ENCODE measurements at places on chromosomes 6 and 20. TPM values are rescaled to one million over a fixed set of nuclear protein-coding genes. Genes with fewer than 3 reads are reported as not detected.

KCNQ2 gene
- total RNA-seq, result not detected

KPNA5 gene
- total RNA-seq, result 8.3 TPM

NT5E gene
- 7.4 TPM for total RNA-seq

TAF8 gene
- 24.0 TPM for total RNA-seq

ID1 gene
- total RNA-seq, result 263 TPM

NEURL2 gene
- 12.9 TPM for total RNA-seq

ZFP64 gene
- total RNA-seq, result 25.9 TPM

YTHDF1 gene
- total RNA-seq, result 32.2 TPM

E2F1 gene
- total RNA-seq, result 1.4 TPM

C6orf141 gene
- total RNA-seq, result 25.6 TPM

PARD6B gene
- 10.5 TPM for total RNA-seq

PDYN gene
- total RNA-seq, result not detected

WASF1 gene
- 8.6 TPM for total RNA-seq

- no peak for DNase-seq
Measured at GRCh38 chr6:134768931-134769330, 181.0 kb downstream of the ALDH8A1 start.

DNA sequence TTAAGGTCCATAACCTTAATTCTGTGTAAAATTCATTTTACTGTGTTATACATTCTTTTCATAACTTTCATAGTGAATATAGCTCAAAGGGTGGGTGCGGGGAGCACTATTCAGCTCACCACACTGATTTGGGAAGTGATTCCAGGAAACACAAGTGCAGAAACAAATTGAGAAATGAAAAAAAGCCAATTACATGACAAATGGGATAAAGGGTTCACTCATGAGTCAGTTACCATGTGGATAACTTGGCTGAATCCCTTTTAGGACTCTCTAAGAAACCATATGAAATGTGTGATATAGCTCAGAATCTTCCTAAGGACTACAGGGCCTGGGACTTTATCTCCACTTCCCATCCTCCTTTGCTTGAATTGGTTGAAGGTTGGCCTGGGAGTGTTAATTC is 3.1 kb upstream of the BTN2A1 start:
- DNase-seq, result no peak

- no peak for DNase-seq
Measured at GRCh38 chr6:116168148-116168547, 42.2 kb upstream of the COL10A1 start.

GRCh38 chr6:161265975-161266374 is 7.9 kb downstream of the AGPAT4 start:
- DNase-seq, result no peak

DNA sequence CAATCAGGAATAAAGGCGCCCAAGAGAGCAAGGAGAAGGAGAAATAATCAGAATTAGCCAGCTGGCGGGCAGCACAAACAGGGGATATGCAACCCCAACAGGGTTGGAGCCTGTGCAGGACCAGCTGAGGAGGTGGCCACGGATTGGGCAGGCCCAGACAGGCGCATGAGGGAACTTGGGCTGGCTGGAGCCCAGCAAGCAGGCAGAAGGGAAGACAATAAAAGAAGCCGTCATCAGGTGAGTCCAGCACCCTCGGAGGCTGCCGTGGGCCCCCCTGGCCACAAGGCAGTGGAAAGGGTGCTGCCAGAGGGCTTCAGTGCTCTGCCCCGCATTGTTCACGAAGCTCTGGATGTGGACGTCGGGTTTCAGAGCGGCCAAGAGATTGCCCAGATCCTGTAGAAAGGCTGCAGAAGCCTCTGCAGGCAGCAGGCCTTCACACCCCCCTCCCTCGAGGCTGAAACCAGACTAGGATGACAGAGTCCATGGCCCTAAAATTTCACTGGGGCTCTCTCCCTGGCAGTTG is 28.4 kb upstream of the MAFB start:
- DNase-seq, result no peak

- no peak for DNase-seq
Measured at GRCh38 chr6:120966321-120966720, 368.0 kb downstream of the TBC1D32 start.

DNA sequence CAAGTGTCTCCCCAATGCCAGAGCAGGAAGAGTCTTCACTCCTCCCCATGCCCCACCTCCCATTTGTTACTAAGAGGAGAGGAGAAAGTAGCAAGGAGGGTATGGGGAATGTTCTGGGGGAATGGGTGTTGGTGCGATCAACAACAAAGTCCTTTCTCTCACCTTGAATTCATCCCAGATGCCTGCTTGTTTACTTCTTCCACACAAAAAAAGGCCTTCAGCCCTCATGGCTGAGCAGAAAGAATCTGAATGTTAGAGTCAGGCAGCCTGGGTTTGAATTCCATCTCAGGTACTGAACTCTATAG is 9.9 kb downstream of the MOG start:
- no peak for DNase-seq

DNA sequence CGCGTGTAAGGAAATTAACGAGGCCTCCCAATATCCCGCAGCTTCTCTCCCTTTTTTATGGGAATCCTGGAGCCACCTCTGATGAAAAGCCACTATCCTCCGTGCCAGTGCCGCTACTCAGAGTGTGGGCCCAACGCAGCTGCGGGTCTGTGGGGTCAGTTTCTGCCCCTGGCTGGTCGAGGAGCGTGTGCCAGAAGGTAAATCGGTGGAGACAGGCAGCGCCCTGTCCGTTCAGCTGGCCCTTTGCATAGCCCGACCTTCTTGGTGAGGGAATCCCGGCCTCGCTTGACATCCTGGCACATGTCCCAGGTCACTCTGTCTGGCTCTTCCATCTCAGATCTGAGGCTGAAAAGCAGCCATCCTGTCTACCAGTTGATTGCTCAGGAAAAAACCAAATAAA is 4.6 kb downstream of the THBS2 start:
- peak; percentile 76 for DNase-seq

DNA sequence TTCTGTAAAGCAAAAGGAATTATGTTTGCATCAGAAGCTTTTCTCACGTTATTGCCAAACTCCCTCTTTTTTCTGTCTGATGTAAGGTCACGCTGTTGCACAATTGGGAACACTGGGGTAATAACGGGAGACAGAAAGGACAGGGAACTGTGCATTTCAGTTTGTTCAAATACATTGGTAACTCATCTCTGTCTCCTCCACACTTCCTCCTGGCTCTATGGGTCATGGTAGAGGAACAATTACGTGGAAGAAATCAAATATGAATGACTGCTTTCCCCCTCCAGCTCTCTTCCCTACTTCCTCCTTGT is 132.2 kb upstream of the TNFAIP3 start:
- no peak for DNase-seq

DNA sequence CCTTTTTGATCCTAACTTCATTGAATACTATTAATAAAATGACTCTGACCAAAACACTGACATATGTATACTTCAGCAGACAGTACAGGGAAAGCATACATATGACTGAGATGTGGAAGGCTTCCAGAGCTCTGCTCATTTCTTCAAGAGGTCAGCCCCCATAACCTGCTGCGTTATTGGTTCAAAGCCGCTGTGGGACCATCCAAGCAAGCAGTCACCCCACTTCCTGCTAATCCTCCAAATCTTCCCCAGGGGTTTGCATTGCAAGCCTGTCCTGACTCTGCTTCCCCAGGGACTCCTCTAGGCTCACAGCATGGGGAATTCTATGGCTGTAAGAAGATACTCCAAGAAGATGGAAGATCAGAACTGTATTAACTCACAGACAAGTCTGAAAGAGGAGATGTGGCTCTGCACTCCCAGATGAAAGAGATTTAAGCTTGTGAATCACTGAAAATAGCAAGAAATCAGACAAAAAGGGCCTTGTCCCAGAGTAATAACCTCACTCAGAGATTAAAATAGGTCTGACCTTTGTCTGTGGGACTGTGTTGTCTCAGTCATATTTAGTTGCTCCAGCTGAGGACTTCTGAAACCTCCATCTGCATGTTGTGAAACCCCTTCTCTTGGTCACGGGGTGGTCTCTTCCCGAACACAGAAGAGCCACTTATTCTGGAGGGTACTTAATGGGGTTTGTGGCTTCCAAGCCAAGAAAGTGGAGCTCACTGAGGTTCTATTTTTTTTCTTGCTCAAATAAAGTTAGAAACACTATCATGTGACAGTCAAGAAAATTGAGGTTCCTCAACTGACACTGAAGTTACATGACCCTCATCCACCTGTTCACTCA is 101.5 kb upstream of the MARCKS start:
- DNase-seq, result no peak

- DNase-seq, result no peak
Measured at GRCh38 chr6:161044335-161044734, 52.8 kb downstream of the MAP3K4 start.

DNA sequence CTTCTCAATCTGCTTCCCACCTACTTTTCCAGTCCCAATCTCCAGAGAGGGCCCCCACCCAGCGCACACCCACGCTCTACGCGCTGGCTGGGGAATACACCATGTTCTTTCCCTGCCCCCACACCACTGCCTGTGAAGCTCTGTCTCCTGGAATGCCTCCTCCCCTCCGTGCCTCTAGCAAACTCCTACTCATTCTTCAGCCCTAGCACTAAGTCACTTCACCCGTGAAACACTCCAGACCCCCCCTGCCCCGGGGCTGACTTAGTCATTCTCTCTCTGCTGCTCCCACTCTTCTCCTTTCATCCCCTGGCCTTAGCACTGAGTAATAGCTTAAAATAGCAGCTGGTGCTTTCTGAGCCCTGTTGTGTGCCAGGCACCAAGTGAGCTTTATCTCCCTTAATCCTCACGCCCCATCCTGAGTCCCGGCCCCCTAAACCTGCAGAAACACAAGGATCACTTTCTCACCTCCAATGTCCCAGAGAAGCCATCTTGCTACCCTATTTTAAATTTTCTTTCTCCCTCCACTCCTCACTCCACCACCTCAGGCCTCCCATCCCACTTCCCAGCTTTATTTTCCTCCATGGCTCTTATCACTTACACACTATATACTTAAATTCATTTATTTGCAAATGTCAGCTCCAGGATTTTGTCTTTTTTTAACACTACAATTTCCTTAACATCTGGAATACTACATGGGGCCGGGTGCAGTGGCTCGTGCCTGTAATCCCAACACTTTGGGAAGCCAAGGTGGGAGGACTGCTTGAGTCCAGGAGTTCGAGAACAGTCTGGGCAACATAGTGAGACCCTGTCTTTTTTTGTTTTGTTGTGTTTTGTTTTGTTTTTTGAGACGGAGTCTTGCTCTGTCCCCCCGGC is 6.3 kb upstream of the PARD6B start:
- peak; percentile 84 for DNase-seq

GRCh38 chr6:148840256-148840655 is 93.4 kb downstream of the UST start:
- DNase-seq, result no peak

DNA sequence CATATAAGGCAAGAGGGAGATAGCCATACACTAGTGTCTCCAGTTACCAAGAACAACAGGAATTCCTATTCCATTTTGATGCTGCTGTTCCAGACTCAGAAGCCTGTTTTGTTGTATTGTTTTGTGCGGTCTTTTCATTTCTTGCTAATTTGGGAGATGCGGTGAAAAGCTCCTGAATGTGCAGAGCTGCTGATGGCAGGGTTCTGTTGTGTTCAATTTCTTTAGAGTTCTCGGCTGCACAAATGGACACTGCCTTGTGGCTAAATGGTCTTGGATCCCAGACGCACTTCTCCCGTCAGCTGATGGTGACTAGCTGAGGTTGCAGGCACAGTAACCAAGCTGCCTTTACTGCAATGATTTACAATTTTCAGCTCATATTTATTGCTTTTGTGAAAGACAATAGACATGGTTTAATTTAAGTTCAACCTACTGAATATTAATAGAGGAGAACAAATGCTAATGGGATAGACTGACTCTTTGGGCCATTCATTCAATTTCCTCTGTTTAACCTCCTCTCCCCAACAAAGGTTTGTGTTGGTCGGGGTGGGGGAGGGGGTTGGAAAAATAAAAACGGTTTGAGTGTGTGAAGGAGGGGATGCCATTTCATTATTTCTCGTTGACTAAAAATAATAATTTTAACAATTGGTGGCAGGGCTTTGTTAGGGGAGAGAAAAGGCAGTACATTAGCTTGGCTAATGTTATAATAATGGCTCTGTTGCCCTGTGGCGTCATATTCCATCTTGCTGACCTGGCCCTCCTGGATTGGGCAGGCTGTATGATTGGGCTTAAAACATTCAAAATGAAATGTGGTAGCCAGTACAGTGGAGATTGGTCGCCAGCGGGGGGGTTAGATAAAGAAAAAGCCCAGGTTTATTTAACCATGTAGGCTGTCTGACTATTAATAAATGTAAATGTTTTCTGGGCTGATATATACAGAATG is 159.5 kb downstream of the JARID2 start:
- no peak for DNase-seq

DNA sequence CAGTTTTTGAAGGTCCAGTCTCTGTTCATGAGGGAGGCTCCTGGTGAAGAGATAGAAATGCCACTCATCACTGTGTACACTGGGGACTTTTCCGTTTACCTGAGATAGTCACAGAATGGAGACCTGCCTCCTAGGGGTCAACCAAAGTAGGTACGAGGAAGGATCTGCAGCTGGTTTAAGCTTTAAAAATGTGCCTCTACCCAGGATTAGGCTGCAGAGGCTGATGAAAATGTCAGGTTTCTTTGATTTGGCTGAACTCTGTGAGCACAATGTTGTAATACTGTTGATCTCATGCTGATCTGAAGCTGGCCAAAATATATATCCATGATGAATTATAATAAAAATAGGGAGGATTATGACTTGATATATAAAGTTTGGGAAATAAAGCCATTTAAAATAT is 182.7 kb downstream of the ADAT2 start:
- no peak for DNase-seq

- no peak for DNase-seq
Measured at GRCh38 chr6:20205722-20206161, 6.5 kb downstream of the MBOAT1 start.

- DNase-seq, result no peak
Measured at GRCh38 chr6:152173321-152173720, 365.8 kb downstream of the ESR1 start.

DNA sequence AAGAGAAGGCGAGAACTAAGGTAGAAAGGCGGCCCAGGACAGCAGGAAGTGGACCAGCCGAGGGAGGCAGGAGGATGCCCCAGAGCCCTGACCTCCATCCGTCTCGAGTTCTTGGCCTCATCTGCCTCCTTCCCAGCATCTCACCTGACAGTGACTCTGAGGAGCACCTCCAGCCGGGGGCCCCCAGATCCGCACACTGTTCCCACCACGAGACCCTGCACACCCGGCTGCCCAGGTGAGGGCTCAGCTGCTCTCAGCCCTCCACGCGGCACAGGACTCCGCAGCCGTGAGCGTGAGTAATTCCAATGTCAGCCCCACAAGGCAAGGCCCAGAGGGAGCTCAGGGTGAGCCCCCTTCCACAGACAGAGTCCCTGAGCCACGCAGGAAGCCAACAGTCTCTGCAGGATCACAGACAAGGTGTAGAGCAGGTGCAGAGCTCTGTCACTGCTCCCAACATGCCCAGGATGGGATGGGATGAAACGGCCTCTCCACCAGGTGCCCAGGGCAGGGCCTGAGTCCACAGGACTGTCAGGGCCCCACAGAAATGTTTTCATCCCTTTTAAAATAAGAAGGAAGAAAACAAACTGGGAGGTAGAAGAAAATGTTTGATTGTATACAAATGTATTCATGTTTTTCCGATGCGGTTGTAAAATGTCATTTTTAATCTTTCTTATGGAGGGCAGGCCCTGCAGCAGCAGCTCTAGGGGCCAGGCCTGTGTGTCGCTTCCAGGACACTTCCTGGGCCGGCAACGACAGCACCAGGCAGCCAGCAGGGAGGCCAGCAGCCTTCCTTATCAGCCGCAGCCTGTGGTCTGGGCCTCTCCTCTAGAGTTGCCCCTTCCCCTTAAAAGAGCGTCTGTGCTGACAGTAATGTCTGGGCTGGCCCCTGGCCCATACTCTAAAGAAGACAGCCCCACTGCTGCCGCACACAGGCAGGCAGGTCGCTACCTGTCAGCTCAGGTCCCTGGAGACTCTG is 66.9 kb downstream of the DLL1 start:
- peak; percentile 84 for DNase-seq

GRCh38 chr6:17705778-17706579 is 746 bp downstream of the NUP153 start:
- peak; percentile 43 for DNase-seq

All from lower leg skin (tissue), 4 donors.